Heart left ventricle (tissue), 16 donors: ENCODE measurements at places on chromosomes 7 and 10. TPM values are rescaled to one million over a fixed set of nuclear protein-coding genes. Genes with fewer than 3 reads are reported as not detected.

DNA sequence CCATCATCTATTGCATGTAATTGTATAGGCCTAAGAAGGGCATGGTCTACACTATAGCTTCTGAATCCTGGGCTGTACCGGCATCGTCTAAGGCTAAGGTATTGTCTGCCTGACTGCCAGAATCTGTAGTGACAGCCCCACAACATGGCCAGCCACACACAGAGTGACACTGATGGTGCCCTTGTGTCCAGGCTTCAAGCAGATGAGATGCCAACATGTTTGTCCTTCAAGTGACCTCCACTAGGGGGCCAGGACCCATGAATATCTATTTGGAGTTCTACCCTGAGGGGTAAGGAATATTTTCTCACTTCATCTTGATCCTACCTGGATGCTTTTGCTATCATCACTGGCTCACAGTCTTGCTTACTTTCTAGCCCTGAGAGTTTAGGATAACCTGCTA is 1.5 kb downstream of the CYP3A7 start:
- H3K36me3 ChIP-seq: no peaks in the 10 kb centered on the region
- no peak overlapping the region for H3K4me3 ChIP-seq
- H3K27ac ChIP-seq: no peak overlapping the region
- DNase-seq: no peak

DNA sequence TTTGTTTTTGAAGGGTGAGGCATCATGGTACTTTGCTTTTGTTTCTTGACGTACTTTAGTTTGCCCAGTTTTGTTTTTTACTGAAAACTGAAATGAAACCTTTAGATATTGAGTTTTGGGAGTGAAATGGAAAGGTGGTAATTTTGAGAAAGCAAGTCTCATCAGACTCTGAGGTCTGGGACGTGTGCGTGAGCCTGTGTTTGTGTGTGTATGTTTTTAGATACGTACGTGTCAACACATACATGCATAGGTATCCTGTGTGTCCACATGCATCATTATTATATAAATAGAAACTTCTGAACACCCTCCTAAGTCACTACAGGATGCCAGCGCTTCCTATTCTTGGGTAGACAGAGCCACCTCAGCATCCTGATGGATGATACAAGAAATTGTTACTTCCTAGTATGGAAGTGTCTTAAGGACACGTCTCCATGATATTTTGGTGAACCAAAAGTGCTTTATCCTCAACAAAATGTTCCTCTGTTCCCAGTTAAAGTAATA is 47.8 kb downstream of the PROSER2 start:
- H3K27me3 ChIP-seq: no peaks in the 10 kb centered on the region
- no peaks in the 10 kb centered on the region for H3K36me3 ChIP-seq
- H3K4me1 ChIP-seq: peaks cover 14% of the 10 kb centered on the region
- H3K27ac ChIP-seq: no peak overlapping the region
- DNase-seq: no peak

DNA sequence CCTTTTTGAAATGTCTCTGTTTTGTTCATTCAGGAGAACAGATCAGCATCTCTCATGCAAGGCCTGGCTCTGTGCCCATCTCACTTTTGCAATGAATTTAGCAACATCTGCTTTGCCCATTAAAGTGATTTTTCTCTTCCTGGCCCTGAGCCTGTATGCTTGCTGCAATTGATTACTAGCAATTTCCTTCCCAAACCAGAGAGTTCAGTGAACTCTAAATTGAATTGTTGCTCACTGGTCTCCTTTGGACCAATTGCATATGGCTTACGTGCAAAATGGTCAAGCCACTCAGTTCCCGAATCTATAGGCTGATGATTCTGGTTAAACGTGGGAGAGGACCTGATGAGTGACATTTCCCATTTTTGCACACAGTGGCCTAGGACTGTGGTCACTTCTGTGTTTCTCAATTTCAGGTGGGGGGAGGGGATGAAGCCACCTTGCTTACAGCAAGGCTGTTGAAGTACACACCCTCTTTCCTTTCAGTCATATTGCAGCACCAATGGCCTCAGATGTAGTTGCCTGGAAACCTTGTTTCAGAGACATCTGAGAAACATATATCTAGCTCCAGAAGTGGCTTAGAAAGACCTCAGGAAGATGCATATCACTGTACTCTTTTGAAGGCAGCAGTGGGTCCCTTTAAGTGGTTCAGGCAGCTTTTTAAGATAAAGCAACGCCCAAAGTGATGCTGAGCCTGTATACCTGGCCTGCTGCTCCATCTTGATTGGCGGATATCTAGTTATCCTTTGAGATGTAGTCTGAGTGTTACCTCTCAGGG is 201.4 kb downstream of the PTEN start:
- peak; percentile 60 for DNase-seq
- H3K4me1 ChIP-seq: peaks cover 14% of the 10 kb centered on the region
- H3K27me3 ChIP-seq: no peaks in the 10 kb centered on the region
- no peaks in the 10 kb centered on the region for H3K36me3 ChIP-seq

DNA sequence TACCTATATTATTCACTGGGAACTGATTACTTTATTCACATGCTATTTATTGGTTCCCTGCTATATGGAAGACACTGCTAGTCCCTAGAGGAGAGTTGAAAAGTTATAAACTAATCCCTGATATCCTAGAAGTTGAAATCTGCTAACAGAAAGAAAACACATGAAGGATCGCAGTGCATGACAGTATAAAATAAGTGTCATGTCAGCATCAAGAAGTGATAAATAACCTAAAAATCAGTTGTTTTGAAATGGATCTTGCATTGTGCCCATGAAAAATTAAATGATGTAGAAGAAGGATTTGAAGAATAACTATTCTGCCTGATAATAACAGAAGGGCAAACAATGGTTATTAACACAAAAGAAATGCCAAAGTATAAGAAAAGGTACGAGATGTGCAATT is 293.3 kb upstream of the LRRN3 start:
- no peak overlapping the region for H3K27ac ChIP-seq
- DNase-seq: no peak
- no peaks in the 10 kb centered on the region for H3K4me1 ChIP-seq
- H3K4me3 ChIP-seq: no peak overlapping the region

- no peaks in the 10 kb centered on the region for H3K27me3 ChIP-seq
- H3K4me1 ChIP-seq: no peaks in the 10 kb centered on the region
- DNase-seq: no peak
Measured at GRCh38 chr10:43197834-43198681, 59.8 kb downstream of the CSGALNACT2 start.

DNA sequence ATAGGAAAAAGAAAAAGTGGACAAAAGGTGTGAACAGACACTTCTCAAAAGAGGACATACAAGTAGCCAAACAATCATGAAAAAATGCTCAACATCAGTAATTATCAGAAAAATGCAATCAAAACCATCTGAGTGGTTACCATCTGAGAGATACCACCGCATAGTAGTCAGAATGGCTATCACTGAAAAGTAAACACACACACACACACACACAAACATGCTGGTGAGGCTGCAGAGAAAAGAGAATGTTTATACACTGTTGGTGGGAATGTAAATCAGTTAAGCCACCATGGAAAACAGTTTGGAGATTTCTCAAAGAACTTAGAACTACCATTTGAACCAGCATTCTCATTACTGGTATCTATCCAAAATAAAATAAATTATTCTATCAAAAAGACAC is 145.7 kb downstream of the CYP26A1 start:
- H3K27ac ChIP-seq: no peak overlapping the region
- no peaks in the 10 kb centered on the region for H3K4me1 ChIP-seq
- H3K27me3 ChIP-seq: no peaks in the 10 kb centered on the region

- no peak overlapping the region for H3K4me3 ChIP-seq
- H3K4me1 ChIP-seq: no peaks in the 10 kb centered on the region
- H3K27me3 ChIP-seq: no peaks in the 10 kb centered on the region
Measured at GRCh38 chr7:23410446-23411183, 59.7 kb downstream of the IGF2BP3 start.

GRCh38 chr10:116626815-116627214 is 6.1 kb downstream of the PNLIPRP2 start:
- H3K27me3 ChIP-seq: peaks cover 44% of the 10 kb centered on the region
- H3K4me3 ChIP-seq: no peak overlapping the region

GRCh38 chr7:29239638-29240037 is 45.1 kb downstream of the CHN2 start:
- peaks cover 25% of the 10 kb centered on the region for H3K4me1 ChIP-seq
- H3K27ac ChIP-seq: no peak overlapping the region
- H3K4me3 ChIP-seq: no peak overlapping the region
- DNase-seq: no peak
- no peaks in the 10 kb centered on the region for H3K27me3 ChIP-seq
- no peaks in the 10 kb centered on the region for H3K36me3 ChIP-seq

GRCh38 chr10:17768496-17768895 is 16.5 kb downstream of the TMEM236 start:
- H3K36me3 ChIP-seq: no peaks in the 10 kb centered on the region
- DNase-seq: no peak
- H3K27ac ChIP-seq: no peak overlapping the region
- H3K4me3 ChIP-seq: no peak overlapping the region

DNA sequence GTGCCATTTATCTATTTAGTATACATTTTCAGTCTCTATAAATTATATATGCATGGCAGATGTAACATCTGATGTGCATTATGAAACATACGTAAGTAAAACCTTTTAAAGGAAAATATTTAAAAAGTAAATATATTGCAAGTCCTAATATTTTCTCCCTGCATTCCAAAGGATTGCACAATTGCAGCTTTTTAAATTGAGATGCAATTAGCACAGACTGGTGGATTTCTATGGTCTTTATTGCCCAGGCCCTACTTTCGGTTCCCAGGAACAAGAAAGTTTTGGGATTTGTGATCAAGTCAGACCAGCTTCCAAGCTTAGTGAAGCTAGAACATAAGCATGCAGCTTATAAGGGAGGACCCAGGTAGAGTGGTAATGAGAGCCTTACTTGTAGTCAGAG is 337.8 kb downstream of the NRG3 start:
- no peaks in the 10 kb centered on the region for H3K4me1 ChIP-seq
- no peaks in the 10 kb centered on the region for H3K27me3 ChIP-seq
- no peak overlapping the region for H3K4me3 ChIP-seq
- no peak for DNase-seq

DNA sequence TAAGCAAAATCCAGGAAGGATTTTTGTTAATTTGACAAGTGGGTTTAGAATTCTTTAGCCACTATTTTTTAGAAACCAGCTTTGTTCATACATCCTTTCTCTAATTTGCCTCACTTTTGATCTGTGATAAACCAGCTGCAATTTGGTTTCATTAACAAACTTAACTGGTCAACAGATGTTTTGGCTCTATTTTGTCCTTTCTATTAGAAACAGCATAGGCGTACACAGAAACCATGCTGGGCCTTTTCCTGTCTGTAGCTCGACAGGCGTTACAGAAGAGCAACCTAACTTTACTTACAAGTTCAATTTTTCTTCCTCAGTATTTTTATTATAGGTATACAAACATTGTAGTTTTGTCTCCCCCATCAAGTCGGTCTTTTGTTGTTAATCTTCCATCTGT is 28.2 kb downstream of the KAT6B start:
- no peak overlapping the region for H3K4me3 ChIP-seq
- no peaks in the 10 kb centered on the region for H3K27me3 ChIP-seq
- DNase-seq: no peak
- no peaks in the 10 kb centered on the region for H3K36me3 ChIP-seq

PRF1 gene
- 4.1 TPM for total RNA-seq

- no peaks in the 10 kb centered on the region for H3K4me1 ChIP-seq
- DNase-seq: no peak
- no peaks in the 10 kb centered on the region for H3K36me3 ChIP-seq
- H3K4me3 ChIP-seq: no peak overlapping the region
Measured at GRCh38 chr7:29921404-29922010, 68.1 kb downstream of the SCRN1 start.

CALHM1 gene
- total RNA-seq: not detected

- no peak for DNase-seq
- no peak overlapping the region for H3K4me3 ChIP-seq
- H3K27ac ChIP-seq: no peak overlapping the region
- no peaks in the 10 kb centered on the region for H3K36me3 ChIP-seq
- H3K27me3 ChIP-seq: no peaks in the 10 kb centered on the region
Measured at GRCh38 chr7:145347271-145347670, 511.4 kb upstream of the TPK1 start.

GRCh38 chr7:155807789-155808548 is 4.3 kb downstream of the SHH start:
- no peak overlapping the region for H3K27ac ChIP-seq
- H3K36me3 ChIP-seq: no peaks in the 10 kb centered on the region
- DNase-seq: peak; percentile 1
- H3K27me3 ChIP-seq: peaks cover 93% of the 10 kb centered on the region

- no peak for DNase-seq
- H3K4me3 ChIP-seq: no peak overlapping the region
- no peaks in the 10 kb centered on the region for H3K27me3 ChIP-seq
Measured at GRCh38 chr10:26801831-26802230, 58.9 kb downstream of the ABI1 start.

- H3K27me3 ChIP-seq: no peaks in the 10 kb centered on the region
- H3K4me3 ChIP-seq: no peak overlapping the region
- no peak overlapping the region for H3K27ac ChIP-seq
- H3K36me3 ChIP-seq: no peaks in the 10 kb centered on the region
- H3K4me1 ChIP-seq: peaks cover 74% of the 10 kb centered on the region
Measured at GRCh38 chr10:103781329-103782061, 73.9 kb downstream of the SH3PXD2A start.

GRCh38 chr7:111711426-111712065 is 149.3 kb upstream of the IMMP2L start:
- no peak overlapping the region for H3K27ac ChIP-seq
- H3K4me3 ChIP-seq: no peak overlapping the region
- no peaks in the 10 kb centered on the region for H3K36me3 ChIP-seq
- DNase-seq: no peak

- H3K27ac ChIP-seq: no peak overlapping the region
- H3K36me3 ChIP-seq: no peaks in the 10 kb centered on the region
- no peaks in the 10 kb centered on the region for H3K27me3 ChIP-seq
- DNase-seq: no peak
- H3K4me1 ChIP-seq: peaks cover 5% of the 10 kb centered on the region
- H3K4me3 ChIP-seq: no peak overlapping the region
Measured at GRCh38 chr10:50384898-50385297, 133.6 kb upstream of the ASAH2 start.

- H3K27ac ChIP-seq: no peak overlapping the region
- H3K4me1 ChIP-seq: no peaks in the 10 kb centered on the region
- DNase-seq: no peak
- no peak overlapping the region for H3K4me3 ChIP-seq
Measured at GRCh38 chr7:1263391-1263951, 30.8 kb downstream of the UNCX start.

TRIL gene
- 3.2 TPM for total RNA-seq

GRCh38 chr10:1127629-1128028 is 71.4 kb downstream of the WDR37 start:
- no peak for DNase-seq
- H3K27me3 ChIP-seq: no peaks in the 10 kb centered on the region
- no peak overlapping the region for H3K27ac ChIP-seq
- peaks cover 3% of the 10 kb centered on the region for H3K4me1 ChIP-seq
- no peak overlapping the region for H3K4me3 ChIP-seq

GRCh38 chr7:51619880-51620279 is 303.3 kb upstream of the COBL start:
- no peaks in the 10 kb centered on the region for H3K36me3 ChIP-seq
- DNase-seq: no peak
- H3K4me3 ChIP-seq: no peak overlapping the region

GRCh38 chr10:50453940-50454339 is 169.8 kb downstream of the SGMS1 start:
- H3K36me3 ChIP-seq: no peaks in the 10 kb centered on the region
- H3K4me3 ChIP-seq: no peak overlapping the region
- DNase-seq: no peak
- H3K27me3 ChIP-seq: no peaks in the 10 kb centered on the region
- H3K27ac ChIP-seq: no peak overlapping the region
- no peaks in the 10 kb centered on the region for H3K4me1 ChIP-seq

- no peak overlapping the region for H3K4me3 ChIP-seq
- no peak overlapping the region for H3K27ac ChIP-seq
- H3K36me3 ChIP-seq: no peaks in the 10 kb centered on the region
- no peaks in the 10 kb centered on the region for H3K4me1 ChIP-seq
- no peaks in the 10 kb centered on the region for H3K27me3 ChIP-seq
Measured at GRCh38 chr7:27478556-27478955, 184.1 kb downstream of the HIBADH start.
